ENCODE measurements at places on chromosomes 1 and 21.

GRCh38 chr1:57270927-57271698 is 152.7 kb downstream of the DAB1 start:
- no peak for DNase-seq

DNA sequence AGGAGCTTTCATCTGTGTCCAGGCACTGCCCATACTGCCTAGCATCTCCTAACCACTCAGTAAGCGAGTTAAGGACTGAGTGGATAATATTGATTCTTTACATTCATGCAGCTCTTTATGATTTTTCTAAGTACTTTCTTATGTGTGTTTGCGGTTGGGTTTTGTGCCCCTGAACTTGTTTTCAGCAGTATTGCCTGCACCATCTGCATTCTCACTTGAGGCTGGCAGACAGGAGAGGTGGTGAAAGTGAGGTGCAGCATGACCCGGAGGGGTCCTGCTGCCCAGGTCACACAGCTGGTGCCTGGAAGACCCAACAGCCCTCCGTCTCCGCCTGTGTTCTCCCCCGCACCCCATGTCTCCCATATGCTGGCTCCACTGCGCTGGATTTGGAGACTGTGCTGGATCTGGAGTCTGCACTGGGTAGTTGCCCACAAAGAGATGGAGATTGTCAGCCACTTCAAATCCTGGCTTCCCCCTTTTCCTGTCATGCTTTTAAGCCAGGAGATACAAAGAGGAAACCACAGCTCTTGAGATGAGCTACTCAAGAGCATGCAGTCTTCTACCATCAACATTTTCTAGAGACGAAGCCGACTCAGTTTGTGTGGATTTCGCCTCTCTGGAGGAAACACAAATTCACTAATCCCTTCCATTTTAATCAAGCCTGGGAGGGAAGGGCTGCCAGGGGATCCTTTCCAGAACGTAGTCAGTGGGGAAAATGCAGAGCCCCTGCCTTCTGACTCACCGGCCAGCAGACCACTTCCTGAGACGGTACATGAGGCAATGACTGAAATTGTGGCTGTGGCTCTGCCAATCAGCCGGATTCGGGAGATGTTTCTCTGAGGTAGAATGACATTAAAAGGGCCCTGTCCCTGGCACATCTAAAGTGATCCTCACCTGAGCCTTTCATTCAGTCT is 71.7 kb upstream of the ANGPTL1 start:
- no peak for DNase-seq

- no peak for DNase-seq
Measured at GRCh38 chr1:109061183-109061582, 14.6 kb downstream of the TAF13 start.

DNA sequence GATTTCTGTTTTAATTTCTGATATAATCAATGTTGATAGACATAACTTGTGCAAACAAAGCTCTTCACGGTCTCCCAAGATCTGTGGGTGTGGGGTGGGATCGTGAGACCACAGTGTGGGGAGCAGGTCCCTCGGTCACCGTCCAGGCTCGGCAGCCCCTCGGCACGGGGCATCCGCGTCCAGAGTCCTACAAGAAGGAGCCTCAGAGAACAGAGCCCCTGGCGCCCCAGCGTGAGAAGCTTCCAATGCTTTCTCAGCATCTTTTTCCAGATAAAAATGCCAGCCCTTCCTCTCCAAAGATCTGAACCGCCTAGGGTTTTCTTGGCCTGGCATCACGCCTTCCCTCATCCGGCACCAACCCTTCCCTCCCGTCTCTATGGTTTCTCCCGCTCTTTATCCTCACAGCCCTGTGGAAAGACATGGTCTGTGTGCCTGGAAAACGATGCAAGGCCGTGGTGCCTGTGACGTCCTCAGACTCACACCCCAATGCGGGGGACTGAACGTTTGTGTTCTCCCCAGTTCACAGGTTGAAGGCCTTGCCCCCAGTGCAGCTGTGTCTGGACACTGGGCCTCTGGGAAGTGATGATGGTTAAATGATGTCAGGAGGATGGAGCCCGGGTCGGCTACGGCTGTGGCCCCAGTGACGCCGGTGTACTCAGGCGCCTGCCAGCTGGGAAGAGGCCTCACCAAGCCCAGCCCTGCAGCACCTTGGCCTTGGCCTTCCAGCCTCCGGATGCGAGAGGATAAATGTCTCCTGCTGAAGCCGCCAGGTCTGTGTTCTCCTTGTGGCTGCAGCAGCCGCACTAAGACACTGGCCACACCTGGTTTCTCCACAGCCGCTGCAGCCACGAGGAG is 45.9 kb upstream of the COL6A2 start:
- peak; percentile 88 for DNase-seq

DNA sequence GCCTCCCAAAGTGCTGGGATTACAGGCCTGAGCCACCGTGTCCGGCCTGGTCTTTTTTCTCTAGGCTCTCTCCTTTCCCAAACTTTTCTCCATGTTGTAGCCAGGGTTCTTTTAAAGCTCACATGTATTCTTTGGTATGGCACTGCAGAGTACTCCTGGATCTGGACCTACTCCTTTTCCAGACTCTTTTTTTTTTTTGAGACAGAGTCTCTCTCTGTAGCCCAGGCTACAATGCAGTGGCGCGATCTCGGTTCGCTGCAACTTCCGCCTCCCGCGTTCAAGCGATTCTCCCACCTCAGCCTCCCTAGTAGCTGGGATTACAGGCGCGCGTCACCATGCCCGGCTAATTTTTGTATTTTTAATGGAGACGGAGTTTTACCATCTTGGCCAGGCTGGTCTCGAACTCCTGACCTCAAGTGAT is 602 bp upstream of the MED18 start:
- DNase-seq, result no peak

- no peak for DNase-seq
Measured at GRCh38 chr1:180248731-180249681, 18.9 kb downstream of the LHX4 start.

DNA sequence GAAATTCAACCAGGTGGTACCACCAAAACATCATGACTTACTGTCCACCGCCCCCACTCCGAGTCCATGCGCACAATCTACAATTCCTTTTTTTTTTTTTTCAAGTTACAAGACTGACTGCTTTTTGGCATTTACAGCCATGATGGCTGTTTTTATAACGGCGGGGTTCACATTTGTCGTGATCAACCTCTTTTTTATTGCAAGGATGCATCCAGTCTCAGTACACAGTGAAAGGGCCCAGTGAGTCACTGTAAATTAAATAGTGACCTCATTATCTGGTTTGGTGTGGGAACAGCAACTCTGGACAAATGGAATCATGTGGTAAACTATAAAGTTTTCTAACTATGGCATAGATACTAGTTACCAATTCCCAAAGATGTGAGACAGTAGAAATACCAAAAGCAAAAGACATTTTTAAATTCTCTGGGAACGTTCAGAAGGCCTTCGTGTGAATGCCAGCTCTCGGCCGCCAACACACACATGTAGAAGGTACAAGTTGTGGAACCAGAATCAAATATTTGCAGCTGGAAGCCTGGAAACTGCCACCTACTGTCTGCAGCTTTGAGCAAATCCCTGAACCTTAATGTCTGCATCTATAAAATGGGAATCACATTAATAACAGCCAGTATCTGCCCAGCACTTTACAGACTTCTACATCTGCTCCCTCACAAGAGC is 4.9 kb downstream of the GLIS1 start:
- no peak for DNase-seq

- no peak for DNase-seq
Measured at GRCh38 chr1:161936786-161937185, 86.9 kb downstream of the OLFML2B start.

- DNase-seq, result no peak
Measured at GRCh38 chr21:42032968-42033367, 22.8 kb upstream of the ZBTB21 start.

GRCh38 chr1:231116738-231117137 is 45.1 kb upstream of the TRIM67 start:
- no peak for DNase-seq

GRCh38 chr1:51072043-51072439 is 30.0 kb upstream of the C1orf185 start:
- DNase-seq, result no peak

GRCh38 chr1:228140724-228141225 is 696 bp downstream of the GUK1 start:
- peak; percentile 96 for DNase-seq

- no peak for DNase-seq
Measured at GRCh38 chr1:84721152-84721551, 30.9 kb upstream of the SSX2IP start.

- no peak for DNase-seq
Measured at GRCh38 chr21:41108668-41109585, 59.0 kb upstream of the BACE2 start.

DNA sequence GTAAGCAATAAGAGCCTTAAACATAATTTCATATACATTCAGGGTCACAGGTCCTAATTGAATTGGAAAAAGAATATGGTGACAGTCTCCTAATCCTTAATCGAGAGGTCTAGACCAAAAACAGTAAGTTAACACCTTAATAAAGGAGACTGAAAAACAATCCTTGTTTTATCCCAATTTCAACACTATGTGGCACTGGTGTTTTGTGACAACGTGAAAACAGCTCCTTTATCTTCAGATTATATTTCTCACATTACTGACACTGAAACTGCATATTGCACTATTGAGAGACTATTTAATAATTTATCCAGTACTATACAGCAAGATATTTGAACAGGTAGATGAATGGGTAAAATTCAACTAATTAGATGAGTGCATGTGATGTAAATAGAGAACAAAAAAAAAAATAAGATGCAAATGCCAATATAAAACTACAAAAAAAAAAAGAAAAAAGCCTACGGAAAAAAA is 34.1 kb downstream of the TP53BP2 start:
- no peak for DNase-seq

- peak; percentile 52 for DNase-seq
Measured at GRCh38 chr21:45154511-45155508, 80.4 kb downstream of the ADARB1 start.

DNA sequence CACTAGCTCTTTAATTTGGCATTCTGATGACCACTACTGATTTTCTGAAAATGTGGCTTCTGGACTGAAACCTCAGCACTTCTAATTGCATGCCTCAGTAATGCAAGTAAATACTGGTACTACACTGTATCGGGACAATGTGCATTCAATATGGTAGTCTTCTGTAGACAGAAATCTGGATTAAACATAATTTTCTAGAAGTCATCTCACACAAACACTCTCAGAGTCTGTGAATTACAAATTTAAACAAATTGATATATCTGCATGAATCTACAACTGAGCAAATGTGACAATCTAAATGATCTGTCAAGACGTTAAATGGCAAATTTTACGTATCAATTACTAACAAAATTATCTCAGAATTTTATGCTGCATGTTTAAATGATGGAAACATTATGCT is 23.7 kb downstream of the HP1BP3 start:
- DNase-seq, result no peak

- DNase-seq, result no peak
Measured at GRCh38 chr1:98461873-98462385, 199.6 kb upstream of the SNX7 start.

DNA sequence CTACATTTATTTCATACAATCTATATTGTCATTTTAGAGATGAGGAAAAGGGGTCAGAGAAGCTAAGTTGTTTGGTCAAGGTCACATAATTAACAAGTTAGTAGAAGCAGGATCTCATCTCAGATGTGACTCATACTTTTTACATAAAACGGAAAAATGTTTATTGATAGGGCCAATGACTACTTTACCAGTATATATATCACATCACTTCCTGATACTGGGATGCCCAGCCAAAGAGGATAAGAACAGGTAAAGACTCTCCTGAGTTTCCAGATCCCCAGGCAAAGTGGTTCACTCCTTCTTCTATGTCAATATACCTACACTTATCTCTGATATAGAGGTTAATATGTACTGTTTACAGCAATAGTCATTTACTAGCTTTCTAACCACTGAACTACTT is 21.0 kb downstream of the YIPF1 start:
- DNase-seq, result no peak

DNA sequence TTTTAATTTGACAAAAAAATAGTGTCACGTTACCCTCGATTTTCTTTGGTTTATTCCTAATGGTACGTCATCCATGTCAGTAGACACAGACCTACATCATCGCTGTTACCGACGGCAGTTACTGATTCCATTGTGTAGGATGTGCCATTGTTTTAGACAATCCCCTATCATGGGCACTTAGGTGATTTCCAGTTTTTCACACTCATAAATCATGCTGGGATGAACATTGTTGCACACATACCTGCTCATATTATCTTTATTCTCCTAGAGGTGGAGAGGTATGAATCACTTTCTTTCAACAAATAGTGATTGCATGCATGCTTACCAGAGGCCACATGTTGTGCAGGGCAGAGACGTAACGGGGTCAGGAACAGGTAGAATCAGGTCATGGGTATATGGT is 79.7 kb upstream of the EFHD2 start:
- no peak for DNase-seq

DNA sequence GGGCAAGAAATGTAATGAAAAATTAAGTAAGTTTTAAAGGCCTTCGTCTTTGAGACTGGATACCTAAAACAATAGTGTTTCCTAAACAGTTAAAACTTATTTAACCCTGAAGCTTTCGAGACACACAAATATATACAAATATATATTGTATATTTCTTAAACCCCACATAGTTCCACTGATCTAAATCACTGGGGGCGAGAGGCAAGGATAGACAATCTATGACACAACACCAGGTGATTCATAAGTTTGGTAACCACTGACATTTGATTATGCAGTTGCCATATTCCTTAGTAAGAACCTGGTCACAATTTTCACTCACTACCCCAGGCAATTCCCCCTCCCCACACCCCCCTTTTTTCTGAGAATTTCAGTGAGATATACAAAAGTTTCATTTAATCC is 55.3 kb upstream of the BOLA1 start:
- DNase-seq, result no peak

Data from vagina (tissue), 2 donors.